ENCODE measurements at places on chromosomes 4 and X. TPM values are rescaled to one million over a fixed set of nuclear protein-coding genes. Genes with fewer than 3 reads are reported as not detected.

The SSX1 gene
- not detected for total RNA-seq

The EREG gene
- total RNA-seq: not detected

The CACNA1F gene
- total RNA-seq: not detected

The SSX4 gene
- total RNA-seq: not detected

The USP17L27 gene
- not detected for total RNA-seq

The PPP2R2C gene
- not detected for total RNA-seq

DNA sequence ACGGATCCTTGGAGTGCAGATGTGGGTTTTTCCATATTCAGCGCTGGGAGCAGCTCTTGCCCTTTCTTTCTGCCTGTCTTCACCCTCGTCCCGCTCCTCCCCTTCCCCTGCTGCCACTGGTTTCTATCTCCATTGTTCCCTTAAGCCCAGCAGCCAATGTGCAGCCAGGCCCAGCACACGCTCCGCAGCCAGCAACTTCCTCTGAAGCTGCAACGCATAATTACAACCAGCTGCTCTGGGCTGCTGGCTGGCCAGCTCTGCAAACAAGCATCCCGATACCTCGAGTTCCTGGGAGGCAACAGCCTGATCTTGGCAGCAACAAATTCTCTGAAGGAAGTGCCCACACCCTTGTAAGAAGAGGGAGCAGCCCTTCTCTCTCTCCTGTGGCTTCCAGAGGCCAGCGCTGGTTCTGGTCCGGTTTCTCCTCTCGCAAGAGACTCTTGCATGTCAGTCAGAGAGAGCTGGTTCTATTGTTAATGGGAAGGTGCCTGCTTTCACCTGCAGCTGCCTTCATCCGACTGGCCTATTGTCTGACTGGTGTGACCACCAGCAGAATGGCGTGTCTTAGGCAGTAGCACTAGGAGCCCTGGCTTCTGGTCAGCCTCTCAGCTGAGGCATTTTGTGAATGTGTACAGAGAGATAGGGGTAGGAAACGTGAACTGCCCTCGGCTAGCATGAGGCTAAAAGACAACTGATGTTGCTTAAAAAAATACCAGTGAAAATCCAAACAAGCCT, 83.8 kb upstream of the MAML3 start:
- peak; percentile 99 for DNase-seq

DNA sequence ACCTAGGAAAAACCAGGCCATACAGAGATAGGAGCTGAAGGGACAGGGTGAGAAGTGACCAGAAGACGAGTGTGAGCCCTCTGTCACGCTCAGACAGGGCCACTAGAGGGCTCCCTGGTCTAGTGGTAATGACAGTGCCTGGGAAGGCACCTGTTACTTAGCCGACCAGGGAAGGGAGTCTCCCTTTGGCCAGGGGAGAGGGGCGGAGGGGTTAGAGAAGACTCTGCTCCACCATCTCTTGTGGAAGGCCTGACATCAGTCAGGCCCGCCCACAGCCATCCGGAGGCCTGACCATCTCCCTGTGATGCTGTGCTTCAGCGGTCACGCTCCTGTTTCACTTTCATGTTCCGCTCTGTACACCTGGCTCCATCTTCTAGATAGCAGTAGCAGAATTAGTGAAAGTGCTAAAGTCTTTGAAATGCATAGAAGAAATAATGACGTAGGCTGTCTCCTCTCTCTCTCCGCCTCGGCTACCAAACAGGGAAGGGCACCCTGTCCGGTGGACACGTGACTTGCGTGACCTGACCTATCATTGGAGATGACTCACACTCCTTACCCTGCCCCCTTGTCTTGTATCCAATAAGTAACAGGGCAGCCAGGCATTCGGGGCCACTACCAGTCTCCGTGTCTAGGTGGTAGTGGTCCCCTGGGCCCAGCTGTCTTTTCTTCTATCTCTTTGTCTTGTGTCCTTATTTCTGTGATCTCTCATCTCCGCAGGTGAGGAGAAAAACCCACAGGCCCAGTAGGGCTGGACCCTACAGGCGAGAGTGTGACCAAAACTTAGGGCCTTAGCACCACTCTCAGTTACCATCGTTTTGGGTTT, 26.7 kb downstream of the HTT-AS start:
- peak; percentile 46 for DNase-seq

DNA sequence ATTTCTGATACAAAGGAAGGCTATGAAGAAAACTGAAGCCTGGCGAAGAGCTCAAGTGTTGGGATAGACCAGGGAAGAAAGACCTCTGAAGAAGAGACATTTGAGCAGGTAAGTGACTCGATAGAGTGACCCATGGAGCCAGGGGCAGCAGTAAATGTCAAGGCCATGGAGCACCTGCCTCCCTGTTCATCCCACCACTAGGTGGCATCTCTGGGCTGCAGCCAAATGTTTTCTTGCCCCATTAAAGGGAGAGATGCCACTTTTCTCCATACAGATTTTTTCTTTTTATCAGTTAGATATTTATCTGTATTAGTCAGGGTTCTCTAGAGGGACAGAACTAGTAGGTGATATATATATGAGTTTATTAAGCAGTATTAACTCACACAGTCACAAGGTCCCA, 4.9 kb upstream of the ZNF81 start:
- DNase-seq: peak; percentile 36

GRCh38 chrX:39733745-39734144, 364.0 kb downstream of the BCOR start:
- no peak for DNase-seq

DNA sequence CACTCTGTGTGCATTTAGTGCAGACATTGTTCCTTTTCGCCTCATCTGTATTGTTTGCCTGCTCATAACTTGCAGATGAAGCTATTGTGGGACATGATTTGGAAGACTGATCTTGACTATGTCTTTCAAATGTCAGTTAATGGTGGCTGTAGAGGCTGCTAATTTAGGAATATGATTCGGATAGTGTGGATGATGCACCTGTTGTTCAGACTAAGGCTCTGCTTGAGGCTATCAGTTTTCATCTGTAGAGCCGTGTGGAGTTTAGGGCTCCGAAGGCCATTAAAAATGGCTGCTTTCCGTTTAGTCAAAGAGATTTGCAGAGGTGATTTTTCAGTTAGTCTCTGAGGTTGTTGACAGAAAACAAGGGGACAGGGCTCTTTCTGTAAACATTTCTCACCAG, 102.0 kb downstream of the GBA3 start:
- no peak for DNase-seq

GRCh38 chr4:8398347-8398746, 42.2 kb downstream of the ACOX3 start:
- DNase-seq: no peak

- DNase-seq: no peak
Measured at GRCh38 chr4:15794905-15795304, 16.8 kb downstream of the CD38 start.

GRCh38 chr4:25882226-25882625, 19.4 kb upstream of the SEL1L3 start:
- no peak for DNase-seq

DNA sequence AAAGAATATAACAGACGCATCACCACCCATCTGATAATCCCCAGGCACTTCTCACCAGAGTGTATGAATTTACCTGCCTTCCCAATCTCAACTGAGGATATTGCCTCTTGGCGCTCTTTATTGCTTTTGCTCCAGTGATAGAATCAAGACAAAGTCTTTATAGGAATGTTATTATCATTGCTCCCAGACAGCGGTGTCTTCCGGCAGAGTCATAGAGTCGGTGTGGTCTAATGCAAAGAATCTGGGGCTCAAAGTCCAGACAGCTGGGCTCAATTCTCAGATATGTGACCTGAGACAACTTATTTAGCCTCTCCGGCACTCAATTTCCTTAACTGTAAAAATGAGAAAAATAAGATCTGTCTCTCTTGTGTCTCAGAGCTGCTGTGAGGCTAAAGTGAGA, 106.1 kb upstream of the PAK3 start:
- DNase-seq: no peak

- DNase-seq: peak; percentile 57
Measured at GRCh38 chrX:96611619-96612362, 72.9 kb upstream of the DIAPH2 start.

- no peak for DNase-seq
Measured at GRCh38 chr4:153002110-153002509, 66.0 kb downstream of the FHDC1 start.

GRCh38 chr4:88830598-88830997, 133.0 kb upstream of the NAP1L5 start:
- no peak for DNase-seq

DNA sequence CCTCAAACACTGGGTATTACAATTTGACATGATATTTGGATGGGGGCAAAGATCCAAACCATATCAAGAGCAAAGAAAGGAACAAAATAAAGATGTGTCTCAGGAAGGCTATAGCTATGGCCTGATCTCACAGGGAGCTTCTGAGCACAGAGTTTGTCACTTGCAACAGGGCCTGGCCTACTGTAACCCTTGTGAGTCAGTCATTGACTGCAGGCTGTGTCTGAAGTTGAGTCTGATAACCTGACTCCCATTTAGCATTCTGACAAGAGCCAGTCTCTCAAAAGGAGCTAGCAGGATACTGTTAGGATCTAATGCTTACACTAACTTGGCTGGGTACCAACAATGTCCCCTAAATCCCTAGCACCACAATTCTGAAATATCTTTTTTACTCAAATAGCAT, 612.5 kb upstream of the TECRL start:
- no peak for DNase-seq

DNA sequence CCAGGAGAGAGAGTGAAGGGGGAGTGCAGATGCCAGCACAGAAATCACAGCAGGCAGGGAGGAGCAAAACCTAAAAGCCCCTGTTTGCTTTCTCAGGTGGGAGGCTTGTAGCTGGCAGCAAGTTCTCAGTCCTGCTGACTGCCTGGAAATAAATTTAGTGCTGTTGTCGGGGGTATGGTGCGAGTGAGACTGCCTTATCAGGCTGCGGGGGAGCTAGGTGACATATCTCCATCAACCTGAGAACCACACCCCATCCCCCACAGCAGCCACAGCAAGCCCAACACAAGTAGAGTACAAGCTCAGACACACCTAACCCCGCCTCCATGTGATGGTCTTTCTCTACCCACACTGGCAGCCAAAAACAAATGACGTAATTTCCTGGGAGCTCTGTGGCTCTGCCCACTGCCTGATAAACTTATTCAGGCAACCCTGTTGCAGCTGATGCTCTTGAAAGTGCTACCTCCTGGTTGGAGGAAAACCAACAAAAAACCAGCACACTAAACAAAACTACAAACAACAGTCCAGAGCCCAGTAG, 953.4 kb upstream of the NDST4 start:
- DNase-seq: no peak

- no peak for DNase-seq
Measured at GRCh38 chr4:181106398-181106797, 1136.8 kb upstream of the TENM3 start.

- peak; percentile 61 for DNase-seq
Measured at GRCh38 chrX:130165181-130165702, 399 bp downstream of the AIFM1 start.

GRCh38 chr4:184284336-184284690, 66.6 kb upstream of the ENPP6 start:
- DNase-seq: no peak

Data from fibroblast of the aortic adventitia (primary cell).